ENCODE measurements at places on chromosomes 12 and 14.

DNA sequence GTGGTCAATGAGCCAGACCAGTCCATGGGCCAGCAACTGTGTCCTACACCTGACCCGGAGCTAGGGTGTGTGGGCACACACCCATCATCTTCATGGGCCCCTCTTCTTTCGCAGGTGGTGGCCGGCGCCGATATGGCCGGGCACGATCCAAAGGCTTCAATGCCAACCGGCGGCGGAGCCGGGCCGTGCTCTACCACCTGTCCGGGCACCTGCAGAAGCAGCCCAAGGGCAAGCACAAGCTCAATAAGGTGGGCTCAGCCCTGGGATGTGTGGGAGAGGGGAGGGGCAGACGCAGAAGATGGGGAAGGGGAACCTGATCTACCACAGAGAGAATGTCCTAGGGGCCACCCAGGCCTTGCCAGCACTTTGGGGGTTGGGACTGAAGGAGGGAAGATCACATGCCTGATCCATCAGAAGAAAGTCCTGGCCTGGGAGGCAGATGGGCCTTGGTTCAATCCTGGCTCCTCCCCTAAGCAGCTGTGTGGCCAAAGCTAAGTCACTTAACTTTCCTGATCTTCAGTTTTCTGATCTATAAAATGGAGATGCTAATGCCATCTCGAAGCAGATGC lies 3.8 kb downstream of the KCNH3 start:
- no peak for DNase-seq

DNA sequence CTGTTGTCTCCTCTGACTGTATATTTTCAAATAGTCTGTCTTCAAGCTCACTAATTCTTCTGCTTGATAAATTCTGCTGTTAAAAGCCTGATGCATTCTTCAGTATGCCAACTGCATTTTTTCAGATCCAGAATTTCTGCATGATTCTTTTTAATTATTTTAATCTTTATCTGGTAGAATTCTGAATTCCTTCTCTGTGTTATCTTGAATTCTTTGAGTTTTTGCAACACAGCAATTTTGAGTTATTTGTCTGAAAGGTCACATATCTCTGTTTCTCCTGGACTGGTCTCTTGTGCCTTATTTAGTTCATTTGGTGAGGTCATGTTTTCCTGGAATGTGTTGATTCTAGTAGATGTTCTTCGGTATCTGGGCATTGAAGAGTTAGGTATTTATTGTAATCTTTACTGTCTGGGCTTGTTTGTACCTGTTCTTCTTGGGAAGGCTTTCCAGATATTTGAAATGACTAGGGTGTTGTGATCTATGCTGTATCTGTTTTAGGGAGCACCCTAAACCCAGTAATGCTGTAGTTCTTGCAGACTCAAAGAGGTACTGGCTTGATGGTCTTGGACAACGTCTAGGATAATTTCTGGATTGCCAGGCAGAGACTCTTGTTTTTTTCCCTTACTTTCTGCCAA lies 193.8 kb upstream of the NPAS3 start:
- DNase-seq = no peak

GRCh38 chr14:106308839-106309389 lies 782.5 kb downstream of the TMEM121 start:
- no peak for DNase-seq

GRCh38 chr14:104296388-104297312 lies 158.3 kb downstream of the KIF26A start:
- peak; percentile 75 for DNase-seq

DNA sequence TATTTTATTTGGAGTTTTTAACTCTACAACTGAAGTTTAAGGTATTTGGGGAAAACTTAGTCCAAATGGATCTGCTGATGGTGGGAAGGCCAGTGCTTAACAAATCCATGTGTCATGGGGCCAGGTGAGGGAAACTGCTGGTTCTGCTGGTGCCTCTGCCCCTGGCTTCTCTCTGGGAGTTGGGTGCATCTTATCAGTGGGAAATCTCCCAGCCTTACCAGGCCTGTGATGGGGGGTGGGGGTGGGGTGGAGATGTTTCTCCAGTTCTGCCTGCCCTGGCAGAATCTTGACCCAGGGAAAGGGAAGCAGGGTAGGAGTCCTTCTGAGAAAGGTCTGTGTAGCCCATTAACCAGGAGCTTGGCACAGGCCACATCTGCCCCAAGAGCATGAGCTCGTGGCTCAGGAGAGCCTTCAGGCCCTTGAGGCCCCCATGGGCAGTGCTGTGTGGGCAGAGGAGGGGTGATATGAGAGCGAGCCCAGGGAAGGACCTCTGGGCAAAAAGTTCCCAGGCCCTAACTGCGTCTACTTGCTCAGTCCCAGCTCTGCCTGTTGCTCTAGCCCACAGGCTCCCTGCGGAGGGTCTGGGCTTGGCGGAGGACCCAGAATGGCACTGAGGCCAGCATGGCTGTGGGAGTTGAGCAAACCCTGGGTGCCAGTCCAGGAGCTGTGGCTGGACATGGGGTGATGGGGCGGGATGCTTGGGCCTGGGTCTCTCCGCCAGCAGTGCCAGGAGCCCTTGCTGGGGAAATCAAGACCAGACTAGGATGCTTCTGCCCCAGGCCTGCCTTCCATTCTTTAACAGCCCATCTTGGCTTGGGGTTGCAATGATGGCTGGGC lies 18.2 kb downstream of the VASH1 start:
- no peak for DNase-seq

DNA sequence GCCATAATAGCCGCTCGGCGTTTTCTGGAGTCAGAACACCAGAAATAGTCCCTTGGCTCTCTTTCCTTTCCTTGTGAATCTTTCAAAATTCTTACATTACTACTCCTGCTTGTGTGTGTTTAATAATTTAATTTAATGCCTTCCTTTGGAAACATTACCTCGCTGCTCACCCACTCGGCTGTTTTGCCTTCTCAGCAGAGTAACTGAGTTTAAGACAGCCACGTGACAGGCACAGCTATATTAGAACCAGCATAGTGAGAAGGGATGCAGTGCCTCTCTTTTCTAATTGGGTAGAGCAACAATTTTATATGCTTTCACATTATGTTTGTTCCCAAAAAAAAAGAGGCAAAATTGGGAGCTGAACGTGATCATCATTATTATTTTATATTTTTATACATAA lies 107.6 kb downstream of the ETV6 start:
- DNase-seq = no peak

GRCh38 chr12:63935361-63935760 lies 90.9 kb downstream of the SRGAP1 start:
- DNase-seq = no peak

- no peak for DNase-seq
Measured at GRCh38 chr12:93727195-93727811, 50.1 kb downstream of the CRADD start.

GRCh38 chr12:95142431-95143151 lies 69.2 kb upstream of the NR2C1 start:
- no peak for DNase-seq

- no peak for DNase-seq
Measured at GRCh38 chr12:117180758-117181467, 9.4 kb downstream of the FBXO21 start.

GRCh38 chr12:94525951-94526350 lies 66.3 kb upstream of the CEP83 start:
- no peak for DNase-seq

DNA sequence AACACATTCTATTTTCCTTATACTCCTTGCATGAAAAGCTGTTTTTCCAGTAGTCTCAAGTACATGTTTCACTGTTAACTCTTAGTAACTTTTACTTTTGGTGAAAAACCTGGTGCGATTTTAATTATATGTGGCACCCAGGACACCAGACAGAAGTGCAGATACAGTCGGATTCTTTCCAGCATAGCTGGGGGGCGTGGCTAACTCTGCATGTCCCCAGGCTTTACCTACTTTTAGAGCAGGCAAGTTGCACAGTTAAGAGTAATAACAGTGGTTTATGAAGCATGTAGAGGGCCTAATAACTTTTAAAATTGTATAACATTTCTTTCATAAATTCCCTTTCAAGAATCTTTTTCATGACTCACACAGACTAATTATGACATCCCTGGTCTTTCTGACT lies 70.7 kb downstream of the HSD17B6 start:
- no peak for DNase-seq

- no peak for DNase-seq
Measured at GRCh38 chr14:32823706-32824105, 115.0 kb upstream of the NPAS3 start.

DNA sequence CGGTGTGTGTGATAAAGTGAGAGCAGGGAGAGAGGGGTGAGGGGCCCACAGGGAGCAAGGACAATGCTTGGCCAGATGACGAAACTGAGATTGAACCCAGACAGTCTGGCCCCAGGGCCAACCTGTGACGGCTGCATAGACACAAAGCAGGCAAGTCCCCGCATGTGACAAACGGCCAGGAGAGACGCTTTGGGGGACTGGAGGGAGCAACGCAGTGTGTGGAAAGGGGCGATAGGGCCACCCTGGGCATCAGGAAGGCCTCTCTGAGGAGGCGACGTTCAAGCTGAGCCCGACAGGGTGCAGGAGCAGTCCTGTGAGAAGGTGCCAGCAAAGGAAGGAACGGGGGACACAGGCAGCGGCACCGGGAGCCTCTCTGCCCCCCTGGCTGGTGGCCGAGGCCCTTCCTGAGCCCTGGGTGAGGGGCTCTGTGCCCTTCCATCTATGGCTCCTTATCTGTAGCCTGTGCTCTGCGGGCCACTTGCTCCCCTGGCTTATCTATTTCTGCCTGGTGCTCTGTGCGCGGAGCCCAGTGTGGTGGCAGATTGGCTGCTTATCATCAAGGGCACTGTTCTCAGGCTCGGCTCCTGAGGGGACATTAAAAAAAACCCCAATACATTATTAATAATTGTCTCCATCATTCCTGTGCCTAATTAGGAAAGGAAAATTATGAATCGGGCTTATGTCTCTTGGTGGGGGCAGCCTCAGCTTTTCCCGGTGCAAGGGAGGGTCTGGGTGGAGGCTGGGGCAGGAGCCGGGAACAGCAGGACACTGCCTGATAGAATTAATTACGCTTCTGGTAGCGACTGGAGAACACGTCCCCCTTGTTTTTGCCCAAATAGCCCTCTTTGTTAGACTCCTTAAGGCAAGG lies 39.8 kb downstream of the PRIMA1 start:
- DNase-seq = peak; percentile 51

DNA sequence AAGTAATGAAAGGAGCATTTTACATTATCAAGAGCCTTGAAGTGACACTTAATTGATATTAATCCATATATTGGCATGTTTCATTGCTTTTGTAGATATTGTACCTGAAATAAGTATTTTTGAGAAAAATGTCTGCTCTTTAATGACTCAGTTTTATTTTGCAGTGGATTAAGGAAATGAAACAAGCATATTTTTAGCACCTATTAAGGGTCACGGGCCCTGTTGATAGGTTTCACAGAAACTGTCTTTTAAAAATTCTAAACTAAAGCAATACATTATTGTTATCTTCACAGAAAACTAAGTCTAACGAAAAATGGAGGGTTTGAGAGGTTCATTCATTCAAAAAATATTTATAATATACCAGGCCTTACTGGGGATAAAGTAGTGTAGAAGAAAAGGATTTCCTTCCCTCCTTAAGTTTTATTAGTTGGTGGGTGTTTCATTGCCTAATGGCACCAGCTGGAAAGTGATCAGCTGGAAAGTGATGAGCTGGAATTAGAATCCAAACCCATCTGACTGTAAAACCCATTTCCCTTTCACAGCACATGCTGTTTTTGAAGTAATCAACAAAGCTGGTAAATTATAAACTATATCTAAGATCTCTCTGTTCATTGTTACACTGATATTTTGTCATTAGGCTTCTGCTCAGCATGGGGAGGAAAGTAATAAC lies 54.2 kb downstream of the PTPRQ start:
- DNase-seq = no peak

DNA sequence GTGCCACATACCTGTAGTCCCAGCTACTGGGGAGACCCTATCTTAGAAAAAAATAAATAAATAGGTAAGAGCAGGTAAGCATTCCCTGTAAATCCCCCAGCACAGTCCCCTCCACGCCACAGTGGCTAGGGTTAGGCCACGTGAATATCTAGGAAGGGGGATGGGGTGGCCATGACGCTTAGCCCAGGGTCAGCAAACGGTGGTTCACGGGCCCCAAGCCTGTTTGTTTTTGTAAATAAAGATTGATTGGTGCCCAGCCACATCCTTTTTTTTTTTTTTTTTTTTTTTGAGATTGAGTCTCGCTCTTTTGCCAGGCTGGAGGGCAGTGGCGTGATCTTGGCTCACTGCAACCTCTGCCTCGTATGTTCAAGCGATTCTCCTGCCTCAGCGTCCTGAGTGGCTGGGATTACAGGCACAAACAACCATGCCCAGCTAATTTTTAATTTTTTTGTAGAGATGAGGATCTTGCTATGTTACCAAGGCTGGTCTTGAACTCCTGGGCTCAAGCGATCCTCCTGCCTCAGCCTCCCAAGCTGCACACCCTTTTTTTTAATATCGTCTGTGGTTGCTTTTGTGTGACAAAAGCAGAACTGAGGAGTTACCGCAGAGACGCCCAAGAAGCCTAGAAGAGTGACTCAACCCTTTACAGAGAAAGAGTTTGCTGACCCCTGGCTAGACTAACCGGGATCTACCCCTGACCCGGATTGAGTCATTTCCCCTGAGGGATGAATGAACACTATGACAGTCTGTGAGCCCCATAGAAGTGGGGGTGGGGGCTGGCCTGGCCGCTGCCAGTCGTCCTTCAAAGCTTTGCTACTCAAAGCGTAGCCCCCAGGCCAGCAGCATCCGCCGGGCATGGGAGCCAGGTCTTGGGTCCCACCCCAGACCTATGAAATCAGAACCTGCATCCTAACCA lies 113.7 kb upstream of the NCOR2 start:
- no peak for DNase-seq

DNA sequence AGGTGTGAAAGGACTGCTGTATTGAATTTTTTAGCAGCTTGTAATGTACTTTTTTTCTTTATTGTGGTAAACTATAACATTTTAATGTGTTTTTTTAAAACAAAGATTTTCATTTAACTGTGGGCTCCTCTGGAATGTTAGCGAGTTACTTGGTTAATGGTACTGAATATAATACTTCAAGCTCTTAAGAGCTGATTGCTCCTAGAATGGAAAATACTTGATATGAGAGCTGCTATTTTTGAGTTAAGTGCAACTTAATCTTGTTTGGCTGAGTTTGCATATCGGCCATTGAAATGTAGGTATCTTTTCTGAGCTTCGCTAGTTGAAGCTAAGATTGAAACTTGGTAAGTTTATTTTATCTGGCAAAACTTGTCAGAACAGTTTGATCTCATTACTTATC lies 7.4 kb downstream of the TMBIM6 start:
- no peak for DNase-seq

- no peak for DNase-seq
Measured at GRCh38 chr12:54419088-54419887, at the start of gene ITGA5. TSS of gene ITGA5 (minus strand) at chr12:54419266. CDS start at chr12:54419198, 68 bp downstream.
